ENCODE measurements at places on chromosomes 7 and 10. TPM values are rescaled to one million over a fixed set of nuclear protein-coding genes. Genes with fewer than 3 reads are reported as not detected.

PAPSS2 gene
- 0.42 TPM for total RNA-seq

DKK1 gene
- total RNA-seq: not detected

RSPH10B2 gene
- 0.70 TPM for total RNA-seq

PSTK gene
- total RNA-seq: 3.9 TPM

DENND10 gene
- total RNA-seq: 53.4 TPM

DNA sequence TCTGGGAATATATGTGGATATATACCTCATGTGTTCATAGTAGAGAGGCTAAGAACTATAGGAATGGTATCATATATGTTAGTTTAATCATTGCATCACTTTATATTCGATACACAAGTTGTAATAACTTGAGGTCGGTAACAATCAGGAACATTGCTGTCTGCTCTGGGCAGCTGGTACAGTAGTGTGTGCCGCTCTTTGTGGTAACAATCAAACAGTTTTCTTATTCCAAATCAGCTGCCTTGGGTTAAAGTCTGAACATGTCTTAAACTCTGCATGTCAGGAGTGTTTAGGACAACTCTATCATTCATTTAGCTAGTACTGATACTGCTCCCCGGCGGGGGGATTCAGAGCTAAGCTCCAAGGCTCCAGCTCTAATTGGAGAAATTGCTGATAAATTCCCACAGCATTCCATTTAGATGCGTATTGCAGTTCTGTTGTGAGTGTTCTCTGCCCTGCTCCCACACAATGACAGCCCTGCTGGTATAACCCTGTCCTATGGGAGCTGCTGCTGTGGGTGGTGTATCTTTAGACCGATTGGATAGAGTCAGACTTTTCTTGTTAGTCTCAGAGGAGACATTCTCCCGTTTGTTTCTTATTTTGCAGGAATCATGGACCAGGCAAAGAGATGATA is 707.5 kb upstream of the FZD8 start:
- no peaks in the 10 kb centered on the region for H3K4me1 ChIP-seq
- no peaks in the 10 kb centered on the region for H3K27me3 ChIP-seq
- H3K36me3 ChIP-seq: no peaks in the 10 kb centered on the region
- no peak overlapping the region for H3K4me3 ChIP-seq

DNA sequence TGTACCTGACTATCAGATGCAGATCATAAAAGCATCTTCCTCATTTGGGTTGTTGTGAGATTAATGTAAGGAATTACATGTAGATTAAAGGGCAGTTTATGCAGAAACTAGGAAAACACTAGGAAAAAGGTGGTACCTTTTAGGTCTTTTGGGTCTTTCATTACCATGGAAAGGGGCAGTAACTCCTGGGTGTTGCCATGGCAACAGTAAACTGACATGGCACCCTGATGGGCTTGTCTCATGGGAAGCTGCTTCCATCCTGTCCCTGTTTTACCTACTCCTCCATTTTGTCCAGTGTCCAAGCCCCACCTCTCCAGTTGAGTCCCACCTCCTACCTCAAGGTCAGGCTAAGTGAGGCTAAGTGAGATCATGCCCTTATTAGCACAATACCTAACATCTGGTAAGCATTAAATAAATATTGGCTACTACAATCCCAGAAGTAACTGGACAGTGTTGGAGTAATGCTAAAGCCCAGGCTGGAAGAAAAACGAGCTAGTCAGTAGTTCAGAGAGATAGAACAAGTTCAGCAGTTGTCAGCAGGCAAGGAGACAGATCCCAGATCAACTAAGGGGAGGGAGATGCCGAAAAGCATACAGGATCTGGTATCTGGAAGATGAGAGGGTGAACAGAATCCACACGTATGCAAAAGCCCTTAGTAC is 240.0 kb upstream of the AUTS2 start:
- no peak overlapping the region for H3K27ac ChIP-seq
- no peaks in the 10 kb centered on the region for H3K4me1 ChIP-seq
- H3K4me3 ChIP-seq: no peak overlapping the region
- no peak for DNase-seq

DNA sequence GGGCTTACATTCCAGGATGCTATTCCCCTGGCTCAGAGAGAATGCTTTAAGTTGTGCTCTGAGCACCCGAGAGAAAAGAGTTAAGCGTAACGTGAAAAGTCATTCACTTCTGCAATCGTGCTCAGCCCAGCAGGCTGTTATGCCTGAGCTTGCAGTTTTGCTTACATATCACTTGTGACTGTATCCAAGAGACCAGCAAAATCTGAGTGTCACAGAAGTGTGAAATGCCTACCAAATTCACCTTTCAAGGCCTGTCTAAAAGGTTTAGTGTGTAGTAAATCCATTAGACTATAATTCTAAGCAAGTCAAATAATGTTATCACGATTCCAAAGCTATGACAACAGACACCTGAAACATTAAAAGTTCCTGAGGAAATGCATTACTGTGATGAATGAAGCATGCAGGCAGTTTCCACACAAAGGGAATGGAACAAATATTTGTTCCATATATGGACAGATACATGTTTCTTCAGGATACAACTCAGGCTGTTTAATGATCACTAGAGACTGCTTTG is 20.1 kb downstream of the ITGB1 start:
- H3K4me1 ChIP-seq: peaks cover 89% of the 10 kb centered on the region
- H3K27me3 ChIP-seq: no peaks in the 10 kb centered on the region
- peak overlapping the region; percentile 27 for H3K27ac ChIP-seq
- DNase-seq: no peak
- H3K4me3 ChIP-seq: no peak overlapping the region

- no peak for DNase-seq
- no peaks in the 10 kb centered on the region for H3K36me3 ChIP-seq
- no peaks in the 10 kb centered on the region for H3K27me3 ChIP-seq
- no peak overlapping the region for H3K27ac ChIP-seq
- peaks cover 22% of the 10 kb centered on the region for H3K4me1 ChIP-seq
Measured at GRCh38 chr10:110410329-110411046, 87.2 kb upstream of the DUSP5 start.

DNA sequence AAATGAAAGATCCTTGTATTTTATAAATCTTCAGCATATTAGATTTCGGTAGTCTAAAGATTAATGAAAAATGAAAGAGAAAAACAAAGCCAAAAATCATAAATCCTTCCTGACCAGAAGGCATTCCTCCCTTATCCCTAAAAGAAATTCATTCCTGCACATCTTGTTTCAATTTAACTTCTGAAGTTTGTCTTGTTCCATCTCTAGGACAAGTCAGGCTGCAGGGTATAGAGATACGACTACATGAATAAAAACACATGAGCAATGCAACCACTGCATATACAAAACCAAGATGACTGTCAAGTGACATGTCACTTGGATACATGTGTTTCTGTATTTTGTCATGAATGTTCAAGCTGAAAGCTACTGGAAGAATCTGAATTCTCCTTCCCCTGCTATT is 214.9 kb downstream of the JAZF1 start:
- no peak overlapping the region for H3K4me3 ChIP-seq
- no peaks in the 10 kb centered on the region for H3K36me3 ChIP-seq
- H3K27me3 ChIP-seq: no peaks in the 10 kb centered on the region
- DNase-seq: no peak
- no peaks in the 10 kb centered on the region for H3K4me1 ChIP-seq

DNA sequence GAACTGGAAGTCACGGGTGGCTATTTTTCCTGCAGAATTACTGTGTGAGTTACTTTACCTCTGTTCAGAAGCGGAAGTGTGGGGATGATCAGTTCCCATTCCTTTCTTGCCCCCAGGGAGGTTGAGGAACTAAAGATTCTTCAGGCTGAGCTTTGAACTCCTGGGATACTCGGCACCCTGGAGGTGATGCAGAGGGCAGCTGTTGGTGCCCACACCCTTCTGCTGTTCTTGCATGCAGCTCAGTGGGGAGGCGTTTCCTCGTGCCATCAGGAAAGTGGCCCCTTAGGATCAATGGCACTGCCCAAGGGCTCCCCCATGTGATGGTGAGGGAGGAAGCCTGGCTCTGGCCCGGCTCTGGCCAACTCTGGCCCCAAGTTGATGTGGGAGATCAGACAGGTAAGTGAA is 44.7 kb upstream of the MXI1 start:
- H3K4me3 ChIP-seq: no peak overlapping the region
- H3K27me3 ChIP-seq: peaks cover 29% of the 10 kb centered on the region
- no peaks in the 10 kb centered on the region for H3K36me3 ChIP-seq
- H3K4me1 ChIP-seq: peaks cover 1% of the 10 kb centered on the region

GRCh38 chr10:69696073-69696731 is 66.2 kb downstream of the FAM241B start:
- H3K4me3 ChIP-seq: no peak overlapping the region
- H3K36me3 ChIP-seq: no peaks in the 10 kb centered on the region
- H3K27ac ChIP-seq: no peak overlapping the region
- H3K4me1 ChIP-seq: no peaks in the 10 kb centered on the region

DNA sequence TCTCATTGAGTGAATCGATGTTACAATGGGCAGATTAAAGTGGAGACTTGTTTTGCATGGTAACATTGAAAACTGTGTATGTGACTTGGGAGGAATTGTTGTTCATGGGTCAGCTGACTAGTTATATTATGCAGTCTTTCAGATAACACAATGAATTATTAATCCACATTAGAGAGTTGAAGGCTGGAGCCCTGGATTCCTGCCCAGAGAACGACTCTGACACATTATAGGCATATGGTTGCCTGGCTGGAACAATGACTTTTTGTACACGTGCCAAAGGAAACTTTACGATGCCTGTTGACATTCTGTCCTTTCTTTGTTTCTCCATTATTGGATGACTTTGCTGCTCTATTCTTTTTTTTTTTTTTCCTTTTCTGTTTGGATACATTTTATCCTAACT is 52.3 kb upstream of the TMEM229A start:
- H3K4me1 ChIP-seq: no peaks in the 10 kb centered on the region
- no peak overlapping the region for H3K27ac ChIP-seq
- H3K27me3 ChIP-seq: no peaks in the 10 kb centered on the region
- no peak for DNase-seq
- no peaks in the 10 kb centered on the region for H3K36me3 ChIP-seq

- no peak within 1 kb of the TSS for H3K27ac ChIP-seq
- no peaks in the 10 kb centered on the region for H3K36me3 ChIP-seq
- DNase-seq: no peak
- no peak within 1 kb of the TSS for H3K4me3 ChIP-seq
Measured at GRCh38 chr10:122699796-122700455, at the start of gene C10orf120. C10orf120 (minus strand) TSS chr10:122699846; CDS start chr10:122699790, 56 bp downstream.

- no peaks in the 10 kb centered on the region for H3K27me3 ChIP-seq
- no peak for DNase-seq
- no peaks in the 10 kb centered on the region for H3K36me3 ChIP-seq
Measured at GRCh38 chr10:105506262-105506661, 865.2 kb downstream of the SORCS3 start.

GRCh38 chr10:26743091-26743490 is 45.6 kb downstream of the PDSS1 start:
- H3K27ac ChIP-seq: no peak overlapping the region
- H3K4me1 ChIP-seq: peaks cover 14% of the 10 kb centered on the region
- H3K4me3 ChIP-seq: no peak overlapping the region
- no peaks in the 10 kb centered on the region for H3K27me3 ChIP-seq
- H3K36me3 ChIP-seq: peaks cover 9% of the 10 kb centered on the region

DNA sequence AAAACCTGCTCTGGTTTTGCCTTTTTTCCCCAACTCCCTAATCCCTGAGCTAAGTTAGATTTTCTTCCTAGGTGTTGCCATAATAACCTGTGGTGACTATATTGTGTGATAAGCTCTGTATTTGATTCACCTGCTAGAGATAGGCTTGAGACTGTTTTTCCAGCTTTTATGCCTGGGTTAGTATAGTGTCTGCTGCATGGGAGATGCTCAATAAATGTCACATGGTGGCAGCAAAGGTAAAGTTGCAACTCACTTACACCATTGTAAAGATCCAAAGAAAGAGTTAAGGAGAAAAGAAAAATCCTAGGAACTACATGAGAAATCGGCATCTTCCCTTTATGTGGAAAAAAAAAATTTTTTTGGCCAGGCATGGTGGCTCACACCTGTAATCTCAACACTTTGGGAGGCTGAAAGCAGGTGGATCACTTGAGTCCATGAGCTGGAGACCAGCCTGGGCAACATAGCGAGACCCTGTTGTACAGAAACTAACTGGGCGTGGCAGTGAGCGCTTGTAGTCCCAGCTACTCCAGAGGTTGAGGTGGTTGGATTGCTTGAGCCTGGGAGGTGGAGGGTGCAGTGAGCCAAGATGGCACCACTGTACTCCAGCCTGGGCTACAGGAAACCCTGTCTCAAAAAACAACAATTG is 3.7 kb downstream of the CCNJ start:
- H3K4me3 ChIP-seq: no peak overlapping the region
- H3K27me3 ChIP-seq: no peaks in the 10 kb centered on the region
- no peak for DNase-seq
- H3K27ac ChIP-seq: no peak overlapping the region
- H3K36me3 ChIP-seq: no peaks in the 10 kb centered on the region

DNA sequence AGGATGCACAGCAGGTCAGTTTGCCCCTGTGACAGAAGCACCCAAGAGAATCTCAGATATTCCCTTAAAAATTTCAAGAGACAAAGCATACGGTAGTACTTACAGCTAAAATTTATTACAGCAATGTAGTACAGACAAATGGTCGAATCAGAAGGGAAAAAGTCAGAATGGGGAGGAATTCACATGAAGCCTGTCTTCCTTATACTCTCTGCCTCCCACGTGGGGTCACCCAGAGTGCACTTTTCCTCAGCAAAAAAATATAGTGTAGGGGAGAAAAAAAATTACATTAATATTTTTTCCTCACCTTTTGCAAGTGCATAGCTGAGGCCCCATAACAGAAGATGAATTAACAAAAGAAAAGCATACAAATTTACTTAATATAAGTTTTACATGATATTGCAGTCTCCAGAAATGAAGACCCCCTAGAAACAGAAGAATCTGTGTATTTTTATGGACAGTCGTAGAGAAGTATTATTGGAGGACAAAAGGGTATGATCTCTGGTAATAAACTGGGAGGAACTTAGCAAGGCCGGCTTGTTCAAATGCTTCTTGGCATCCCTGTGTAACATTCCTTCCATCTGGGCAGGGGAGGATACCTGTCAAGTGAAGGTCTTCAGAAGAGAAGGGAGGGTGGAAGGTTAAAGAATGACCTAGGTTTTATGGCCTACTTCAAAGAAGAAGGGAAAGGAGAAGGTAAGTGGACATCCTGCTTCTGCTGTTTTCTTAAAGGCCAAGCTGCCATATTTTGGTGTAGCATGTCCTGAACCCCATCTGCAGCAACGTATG is 270.6 kb upstream of the MAGI2 start:
- H3K36me3 ChIP-seq: no peaks in the 10 kb centered on the region
- H3K4me3 ChIP-seq: no peak overlapping the region
- H3K27ac ChIP-seq: no peak overlapping the region
- H3K4me1 ChIP-seq: no peaks in the 10 kb centered on the region
- no peak for DNase-seq
- H3K27me3 ChIP-seq: no peaks in the 10 kb centered on the region

DNA sequence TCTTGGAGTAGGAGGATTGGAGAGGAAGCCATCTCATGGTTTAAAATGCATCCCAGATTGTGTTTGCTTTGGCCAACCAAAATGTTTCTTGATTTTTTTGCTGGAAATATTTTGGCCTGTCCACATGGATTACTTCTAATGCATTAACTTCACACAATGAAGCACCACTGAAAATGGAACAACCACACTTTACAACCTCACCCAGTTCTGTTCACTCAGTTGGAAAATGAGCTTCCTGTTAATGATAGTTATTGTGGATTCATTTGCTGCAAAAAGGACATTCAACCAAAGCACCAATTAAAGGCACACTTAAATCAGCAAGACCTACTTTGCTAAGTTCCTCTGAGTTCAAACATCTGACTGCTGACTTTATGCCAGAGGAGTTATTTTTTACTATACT is 11.3 kb upstream of the A1CF start:
- H3K4me1 ChIP-seq: no peaks in the 10 kb centered on the region
- no peaks in the 10 kb centered on the region for H3K27me3 ChIP-seq
- no peak for DNase-seq
- no peak overlapping the region for H3K27ac ChIP-seq
- no peak overlapping the region for H3K4me3 ChIP-seq

GRCh38 chr7:111708072-111708471 is 145.8 kb upstream of the IMMP2L start:
- no peaks in the 10 kb centered on the region for H3K4me1 ChIP-seq
- H3K27ac ChIP-seq: no peak overlapping the region
- no peak overlapping the region for H3K4me3 ChIP-seq
- DNase-seq: no peak
- H3K36me3 ChIP-seq: no peaks in the 10 kb centered on the region
- no peaks in the 10 kb centered on the region for H3K27me3 ChIP-seq
